Brain (organoid and tissue), 16 donors: ENCODE measurements at places on chromosomes 13 and 19.
A peak's percentile ranks its signal among the peaks of the same experiment; 100 is the strongest.

GRCh38 chr13:66033924-66034323 is 1196.2 kb downstream of the PCDH9 start:
- DNase-seq: no peak

DNA sequence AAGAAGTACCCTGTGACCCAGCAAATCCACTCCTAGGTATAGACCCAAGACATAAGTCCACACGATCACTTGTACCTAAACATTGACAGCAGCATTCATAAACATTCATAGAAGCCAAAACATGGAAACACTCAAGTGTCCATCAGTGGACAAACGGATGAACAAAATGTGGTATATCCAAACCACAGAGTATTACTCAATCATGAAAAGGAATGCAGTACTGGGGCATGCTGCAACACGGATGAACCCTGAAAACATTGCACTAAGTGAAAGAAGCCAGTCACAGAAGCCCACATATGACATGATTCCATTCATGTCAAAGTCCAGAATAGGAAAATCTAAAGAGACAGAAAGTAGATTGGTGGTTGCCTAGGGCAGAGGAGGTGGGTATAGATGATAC is 22.8 kb upstream of the CCNE1 start:
- DNase-seq: no peak

DNA sequence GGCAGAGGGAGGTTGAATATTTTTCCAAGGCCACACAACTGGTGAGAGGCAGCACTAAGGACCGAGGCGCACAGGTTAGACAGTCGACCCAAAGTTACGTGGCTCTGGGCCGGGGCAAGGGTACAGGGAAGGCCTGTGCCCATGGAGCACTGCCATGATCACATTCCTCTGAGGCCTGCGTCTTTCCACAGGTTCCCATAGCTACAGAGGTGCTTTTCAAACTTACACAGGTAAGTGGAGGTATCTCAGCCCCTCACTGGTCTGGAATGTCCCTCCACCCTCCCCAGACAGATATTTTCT is 814 bp downstream of the ZNF211 start:
- no peak for DNase-seq

- no peak for DNase-seq
Measured at GRCh38 chr19:51654783-51655182, 8.2 kb upstream of the SIGLEC14 start.

- DNase-seq: no peak
Measured at GRCh38 chr13:113930671-113931637, 42.9 kb downstream of the C13orf46 start.

DNA sequence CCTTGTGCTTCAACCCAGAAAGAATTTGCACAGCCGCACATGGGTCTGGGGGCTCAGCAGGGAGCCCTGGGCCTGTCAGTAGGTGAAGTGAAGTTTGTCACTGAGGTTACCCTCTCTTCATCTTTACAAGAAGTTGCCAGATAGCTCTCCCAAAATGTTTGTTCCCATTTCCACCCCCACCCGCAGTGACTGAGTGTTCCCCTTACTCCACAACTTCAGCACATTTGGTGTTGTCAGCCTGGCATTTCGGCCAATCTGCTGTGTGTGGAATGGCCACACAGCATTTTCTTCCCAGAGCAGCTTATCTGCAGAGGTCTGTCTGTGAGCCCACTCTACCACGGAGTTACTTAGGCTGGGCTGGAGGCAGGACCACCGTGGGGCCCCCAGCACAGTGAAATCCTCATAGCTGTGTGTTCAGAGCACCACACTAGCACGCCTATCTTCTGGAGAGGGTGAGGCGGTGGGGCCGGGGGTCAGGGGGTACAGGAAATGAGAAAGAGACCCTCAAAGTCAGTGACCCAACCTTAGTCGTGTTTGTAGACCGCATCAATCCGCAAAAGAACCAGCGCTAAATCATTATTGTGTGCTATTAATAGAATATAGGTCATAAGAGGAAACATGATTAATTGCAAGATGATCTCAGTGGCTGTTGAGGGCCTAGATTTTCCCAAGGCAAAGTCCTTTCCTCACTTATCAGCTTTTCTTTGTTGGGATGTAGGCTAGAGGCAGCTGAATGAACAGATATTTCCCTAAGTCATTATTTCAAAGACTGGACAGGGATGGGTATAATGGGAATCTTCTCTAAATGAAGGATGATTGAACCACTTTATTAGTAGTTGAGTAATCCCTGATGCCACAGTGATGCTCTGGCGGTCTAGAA is 116.0 kb downstream of the SIPA1L3 start:
- peak; percentile 60 for DNase-seq

DNA sequence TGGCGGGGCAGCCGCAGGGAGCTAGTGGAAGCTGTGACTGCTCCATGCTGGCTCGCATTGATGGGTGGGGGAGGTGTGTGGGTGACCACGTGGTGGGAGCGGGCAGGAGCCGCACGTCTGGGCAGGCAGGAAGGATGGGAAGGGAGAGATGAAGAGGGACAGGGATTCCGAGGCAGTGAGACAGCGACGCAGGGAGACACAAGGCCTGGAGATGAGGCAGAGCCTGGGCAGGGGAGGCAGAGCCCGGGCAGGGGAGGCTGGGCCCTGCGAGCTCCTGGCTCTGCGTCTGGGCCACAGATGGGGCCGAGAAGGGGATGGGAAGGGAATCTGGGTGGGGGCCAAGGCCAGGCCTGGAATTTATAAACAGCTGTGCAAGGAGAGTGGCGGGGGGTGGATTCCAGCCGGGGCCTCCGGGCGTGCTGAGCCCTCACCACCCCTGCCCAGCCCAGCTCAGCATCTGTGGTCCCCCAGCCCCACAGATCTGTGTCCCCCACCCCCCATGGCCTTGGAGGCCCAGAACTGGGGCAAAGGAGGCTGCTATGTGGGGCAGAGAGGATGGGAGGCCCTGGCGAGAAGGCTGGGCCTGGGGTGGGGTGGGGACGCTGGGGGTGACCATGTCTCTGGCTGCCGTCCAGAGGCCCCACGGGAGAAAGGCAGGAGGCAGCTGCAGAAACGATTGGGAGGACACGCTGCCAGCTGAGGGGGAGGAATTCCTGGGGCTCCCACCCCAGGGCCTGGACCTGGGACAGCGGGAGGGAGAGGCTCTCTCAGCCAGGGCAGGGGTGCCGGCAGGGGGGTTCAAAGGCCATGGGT is 6.0 kb downstream of the EHD2 start:
- peak; percentile 47 for DNase-seq

- no peak for DNase-seq
Measured at GRCh38 chr13:76929320-76929719, 19.0 kb upstream of the ACOD1 start.

- DNase-seq: no peak
Measured at GRCh38 chr13:101555610-101556009, 103.1 kb downstream of the ITGBL1 start.

DNA sequence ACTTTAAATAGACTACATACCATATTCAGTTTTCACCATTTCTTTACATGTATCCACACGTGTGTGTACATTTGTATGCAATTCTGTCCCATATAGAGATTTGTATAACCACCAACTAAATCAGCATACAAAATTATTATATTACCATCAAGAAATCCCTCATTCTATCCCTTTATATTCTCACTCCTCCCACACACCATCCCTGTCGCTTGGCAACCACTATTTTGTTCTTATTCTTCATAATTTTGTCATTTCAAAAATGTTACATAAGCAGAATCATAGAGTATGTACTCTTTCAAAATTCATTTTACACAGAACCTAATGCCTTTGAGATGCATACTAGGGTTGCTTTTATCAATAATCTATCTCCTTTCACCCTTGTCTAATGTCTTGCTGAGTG is 740.5 kb downstream of the SLITRK5 start:
- peak; percentile 6 for DNase-seq

DNA sequence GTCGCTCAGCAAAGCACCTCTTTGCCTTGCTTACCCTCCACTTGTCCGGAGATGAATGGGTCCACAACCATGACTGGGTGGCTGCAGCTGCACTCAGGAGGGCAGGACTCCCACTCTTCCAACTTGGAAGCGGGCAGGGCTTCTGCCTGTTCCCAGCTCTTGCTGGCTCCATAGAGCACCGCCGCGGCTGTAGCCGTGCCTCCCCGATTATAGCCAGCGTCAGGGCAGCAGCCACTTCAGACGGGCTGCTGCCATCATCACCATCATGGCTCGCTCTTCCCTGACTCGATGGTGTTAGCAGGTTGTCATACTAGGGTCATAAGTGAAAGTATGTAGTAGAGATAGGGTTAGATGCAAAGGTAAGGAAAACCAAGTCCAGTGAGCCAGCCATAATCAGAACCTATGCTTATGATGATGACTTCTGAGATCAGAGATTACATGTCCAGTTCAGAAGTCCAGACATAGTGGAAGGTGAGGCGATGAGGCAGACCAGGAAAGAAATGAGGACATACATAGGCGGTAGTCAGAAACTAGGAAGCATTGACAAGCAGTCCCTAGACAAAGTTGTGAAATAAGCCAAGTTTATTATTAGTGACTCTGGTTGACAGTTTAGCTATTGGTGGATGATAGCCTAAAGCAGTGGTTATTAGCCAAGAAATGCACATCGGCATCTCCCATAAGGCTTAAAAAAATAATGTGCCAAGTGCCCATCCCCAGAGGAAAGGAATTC is 4.4 kb upstream of the INTS6 start:
- DNase-seq: no peak

DNA sequence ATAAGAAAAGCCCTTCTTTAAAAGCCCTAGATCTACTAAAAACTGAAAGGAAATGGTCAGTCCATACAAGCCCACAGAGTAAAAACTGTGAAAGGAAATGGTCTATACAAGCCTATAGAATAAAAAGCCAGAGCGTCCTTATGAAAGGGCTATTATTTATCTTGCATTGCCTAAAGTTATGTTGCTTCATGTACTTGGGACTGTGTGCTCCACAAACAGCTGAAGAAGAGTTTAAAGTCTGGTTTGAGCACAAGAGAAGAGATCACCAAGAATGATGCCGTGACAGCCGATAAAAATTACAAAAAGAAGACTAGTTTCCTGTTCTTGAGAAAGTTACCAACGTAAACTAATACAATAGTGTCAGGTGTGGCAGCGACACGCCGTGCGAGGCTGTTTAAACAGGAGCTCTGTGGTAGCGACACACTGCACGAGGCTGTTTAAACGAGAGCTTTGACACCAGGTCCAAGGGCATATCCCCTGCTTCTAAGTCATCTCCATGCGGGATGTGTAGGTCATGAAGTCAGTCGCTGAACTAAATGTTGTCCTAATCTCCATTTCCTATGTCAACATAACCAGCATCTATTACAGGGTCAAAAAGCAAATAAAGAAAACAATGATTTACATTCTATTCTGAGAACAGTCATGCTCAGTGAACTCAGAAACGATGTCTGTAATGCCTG is 24.9 kb downstream of the PCID2 start:
- DNase-seq: no peak

DNA sequence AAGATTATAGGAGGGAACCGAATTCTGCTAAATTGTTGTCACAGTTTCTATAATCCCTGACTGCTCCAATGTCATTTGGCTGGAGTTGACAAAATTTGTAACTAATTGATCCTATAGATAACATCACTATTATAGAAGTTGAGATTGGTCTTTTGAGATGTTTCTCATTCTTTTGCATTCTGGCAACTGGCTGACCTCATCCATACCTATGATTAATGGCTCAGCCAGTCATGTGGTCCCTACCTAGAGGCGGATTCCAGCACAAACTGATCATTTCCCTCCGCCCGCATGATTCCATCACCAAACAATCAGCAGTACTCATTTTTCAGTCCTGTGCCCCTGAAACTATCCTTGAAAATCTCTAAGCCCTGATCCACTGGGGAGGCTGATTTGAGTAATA is 4.2 kb downstream of the PSG2 start:
- DNase-seq: no peak

GRCh38 chr13:59269476-59269875 is 894.3 kb downstream of the DIAPH3 start:
- no peak for DNase-seq

DNA sequence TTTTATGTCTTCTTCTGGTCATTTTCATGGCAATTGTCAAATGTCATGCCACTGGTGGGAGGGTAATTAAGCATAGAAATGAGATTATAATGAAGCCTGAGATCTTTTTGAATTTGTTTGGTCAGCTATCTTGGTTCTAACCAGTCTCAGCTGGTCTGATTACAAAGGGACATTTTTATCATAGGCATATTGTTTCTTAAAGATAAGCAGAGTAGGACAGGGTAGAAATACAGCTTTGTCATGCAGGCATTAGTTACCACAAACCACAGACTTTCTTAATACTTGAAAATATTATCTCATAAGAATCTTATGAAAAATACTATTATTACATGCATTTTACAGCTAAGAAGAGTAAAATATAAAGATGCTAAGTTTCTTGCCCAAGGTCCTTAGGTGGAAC is 1761.5 kb downstream of the PCDH9 start:
- DNase-seq: no peak

DNA sequence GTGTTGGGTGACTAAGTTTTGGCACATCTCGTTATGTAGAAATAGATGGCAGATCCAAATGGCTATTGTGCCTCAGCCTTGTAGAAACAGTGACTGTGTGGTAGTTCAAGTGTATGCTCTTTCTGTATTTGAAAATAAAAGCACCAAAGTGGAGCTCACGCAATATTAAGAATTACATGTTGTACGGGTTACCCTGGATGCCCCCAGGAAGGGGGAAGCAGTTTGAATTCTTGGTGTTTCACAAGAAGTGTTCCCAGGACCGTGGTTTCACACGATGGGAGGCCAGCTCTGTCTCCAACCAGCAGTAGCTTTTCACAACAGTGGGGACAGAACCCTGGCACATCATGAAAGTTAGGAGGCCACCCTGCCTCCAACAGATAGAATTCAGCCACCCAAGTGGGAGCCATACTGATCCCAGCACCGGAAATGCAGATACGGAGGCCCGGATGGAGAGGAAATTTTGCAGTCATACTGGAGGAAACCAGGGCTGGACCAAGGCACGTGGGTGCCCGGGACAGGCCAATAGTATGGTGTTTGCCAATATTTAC is 8.9 kb downstream of the FLT1 start:
- DNase-seq: no peak

- DNase-seq: no peak
Measured at GRCh38 chr13:88005188-88005587, 334.0 kb downstream of the SLITRK5 start.

GRCh38 chr19:55640577-55641425 is at the start of gene ZNF580:
Gene ZNF580, plus strand, starts transcription at chr19:55641002. Its CDS starts 1,507 bp downstream, at chr19:55642509.
- DNase-seq: peak; percentile 62

DNA sequence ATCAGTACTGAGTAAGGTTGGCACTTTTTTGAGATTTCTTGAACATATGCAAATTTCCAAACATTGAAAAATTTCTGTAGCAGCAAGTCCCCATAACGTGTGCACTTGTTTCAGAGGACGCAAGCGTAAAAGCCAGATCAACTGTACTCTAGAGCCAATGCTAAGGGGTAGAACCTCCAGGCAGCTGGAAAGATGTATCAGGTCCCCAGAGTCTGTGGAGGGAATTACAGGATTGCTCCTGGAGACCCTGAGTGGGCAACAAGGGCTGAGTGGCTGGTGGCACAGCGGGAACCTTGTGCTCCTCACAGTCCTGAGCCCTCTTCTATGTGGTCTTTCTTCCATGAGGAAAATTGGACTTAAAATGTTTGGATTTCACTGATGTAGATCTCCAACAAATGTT is 53.9 kb upstream of the AMER2 start:
- DNase-seq: no peak

GRCh38 chr19:366205-366783 is 21.7 kb upstream of the MIER2 start:
- no peak for DNase-seq
